ENCODE measurements at places on chromosomes 1 and 21.

DNA sequence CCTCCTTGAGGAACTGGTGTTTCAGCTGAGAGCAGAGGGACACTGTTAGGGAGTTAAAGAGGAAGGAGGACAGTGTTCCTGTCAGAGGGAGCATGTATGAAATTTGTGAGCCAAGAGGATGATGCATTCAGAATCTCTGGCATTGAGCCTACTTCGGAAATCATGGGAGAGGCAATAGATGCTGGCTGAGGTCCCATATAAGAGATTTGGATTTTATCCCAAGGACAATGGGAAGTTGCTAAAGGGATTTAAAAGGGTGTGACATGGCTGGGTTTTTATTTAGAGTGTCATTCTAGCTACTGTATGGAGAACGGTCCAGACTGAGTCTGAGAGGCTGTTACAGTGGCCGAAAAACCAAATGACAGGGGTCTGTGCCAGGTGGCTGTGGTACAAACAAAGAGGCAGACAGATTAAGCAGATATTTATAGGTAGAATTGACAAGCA is 403.2 kb upstream of the B3GALT2 start:
- no peak for DNase-seq

- DNase-seq = no peak
Observed at GRCh38 chr1:112143871-112144441, 154.5 kb upstream of the KCND3 start.

DNA sequence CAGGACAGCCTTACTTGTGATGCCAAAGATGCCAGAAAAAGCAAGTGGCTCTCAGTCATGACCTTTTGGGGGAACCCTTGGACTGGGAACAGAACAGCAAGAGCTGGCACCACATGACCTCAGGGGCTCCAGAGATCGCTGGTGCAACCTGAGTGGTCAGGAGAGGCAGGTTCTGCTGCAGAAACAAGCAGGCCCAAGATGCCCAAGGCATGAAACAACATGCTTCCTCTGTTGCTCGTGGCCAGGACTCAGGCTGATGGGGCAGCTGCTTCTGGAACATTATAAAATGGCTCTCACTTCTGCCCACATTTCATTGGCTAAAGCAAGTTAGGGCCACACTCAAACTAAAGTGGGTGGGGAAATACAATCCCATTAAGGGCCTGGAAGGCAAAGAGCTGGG is 17.7 kb upstream of the CLSTN1 start:
- no peak for DNase-seq

DNA sequence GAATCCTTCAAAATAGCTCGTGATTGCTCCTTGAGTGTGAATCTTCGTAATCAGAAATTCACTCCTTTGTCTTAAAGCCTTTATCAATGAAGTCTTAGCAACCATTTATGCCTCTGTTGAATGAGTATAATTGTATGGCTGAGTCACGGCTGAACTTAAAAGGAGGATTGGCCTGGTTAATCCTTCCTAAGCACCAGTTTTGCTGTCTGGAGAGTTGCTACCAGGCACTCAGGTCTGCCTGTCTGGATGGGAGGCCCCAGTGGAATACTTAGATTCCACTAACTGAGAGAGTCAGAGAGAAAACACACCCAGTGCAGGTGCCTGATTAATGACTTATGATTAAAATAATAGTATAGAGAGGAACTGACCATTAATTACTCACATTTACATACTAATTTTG is 7.6 kb upstream of the HHAT start:
- DNase-seq = no peak

DNA sequence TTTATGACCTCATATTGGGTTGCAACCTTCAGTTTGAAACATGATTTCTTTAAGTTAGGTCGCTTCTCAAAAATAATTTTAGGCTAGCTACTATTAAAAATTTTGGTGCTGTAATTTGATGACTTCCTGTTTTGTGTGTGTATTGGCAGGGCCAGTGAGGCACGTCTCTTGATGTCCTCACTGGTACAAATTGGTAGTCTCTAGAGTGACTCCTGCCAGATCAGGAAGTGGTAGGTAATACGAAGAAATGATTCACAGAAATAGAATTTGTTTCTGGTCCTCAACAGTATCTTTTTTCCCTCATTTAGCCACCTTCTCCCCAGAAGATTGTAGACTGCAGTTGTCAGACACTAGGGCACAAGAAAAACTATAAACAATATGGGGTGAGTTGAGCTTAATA is 120.9 kb upstream of the KIAA1614 start:
- DNase-seq = no peak

DNA sequence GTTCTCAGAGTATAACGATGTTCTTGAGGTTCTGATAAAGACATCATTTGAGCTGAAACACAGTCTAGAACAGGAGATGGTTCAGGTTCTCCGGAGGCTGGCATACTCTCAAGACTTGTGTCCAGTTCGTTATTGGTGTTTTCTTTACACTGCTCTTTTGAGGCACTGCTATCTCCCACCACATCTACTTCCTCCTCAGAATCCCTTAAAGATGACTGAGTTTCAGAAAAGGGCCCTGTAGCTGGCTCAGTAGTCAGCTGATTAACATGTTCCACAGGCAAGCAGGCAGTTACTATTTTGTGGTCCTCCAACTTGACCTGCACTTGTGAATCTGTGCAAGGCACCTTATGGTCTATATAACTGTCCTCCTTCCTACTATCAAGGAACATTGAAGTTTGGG is 50.2 kb downstream of the ZZZ3 start:
- no peak for DNase-seq

DNA sequence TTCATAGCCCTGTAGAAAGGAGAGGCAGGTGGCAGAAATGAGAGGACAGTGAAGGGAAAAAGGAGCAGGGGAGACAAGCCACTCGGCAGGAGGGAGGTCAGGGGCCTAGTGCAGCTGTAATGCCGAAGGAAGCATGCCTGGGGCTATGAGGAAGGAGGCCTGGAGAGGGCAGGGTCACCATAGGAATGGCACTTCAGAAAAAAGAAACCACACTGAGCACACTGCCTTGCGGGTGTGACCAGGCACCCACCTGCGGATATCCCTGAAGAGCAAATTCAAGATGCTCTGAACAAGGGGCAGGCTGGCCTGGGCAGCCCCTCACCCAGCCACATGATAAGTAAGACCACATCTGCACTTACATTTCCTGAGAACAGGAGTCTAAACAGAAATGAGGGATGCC is 104.7 kb downstream of the JAK1 start:
- no peak for DNase-seq

GRCh38 chr1:24856787-24857506 is 73.1 kb downstream of the RUNX3 start:
- DNase-seq = no peak

DNA sequence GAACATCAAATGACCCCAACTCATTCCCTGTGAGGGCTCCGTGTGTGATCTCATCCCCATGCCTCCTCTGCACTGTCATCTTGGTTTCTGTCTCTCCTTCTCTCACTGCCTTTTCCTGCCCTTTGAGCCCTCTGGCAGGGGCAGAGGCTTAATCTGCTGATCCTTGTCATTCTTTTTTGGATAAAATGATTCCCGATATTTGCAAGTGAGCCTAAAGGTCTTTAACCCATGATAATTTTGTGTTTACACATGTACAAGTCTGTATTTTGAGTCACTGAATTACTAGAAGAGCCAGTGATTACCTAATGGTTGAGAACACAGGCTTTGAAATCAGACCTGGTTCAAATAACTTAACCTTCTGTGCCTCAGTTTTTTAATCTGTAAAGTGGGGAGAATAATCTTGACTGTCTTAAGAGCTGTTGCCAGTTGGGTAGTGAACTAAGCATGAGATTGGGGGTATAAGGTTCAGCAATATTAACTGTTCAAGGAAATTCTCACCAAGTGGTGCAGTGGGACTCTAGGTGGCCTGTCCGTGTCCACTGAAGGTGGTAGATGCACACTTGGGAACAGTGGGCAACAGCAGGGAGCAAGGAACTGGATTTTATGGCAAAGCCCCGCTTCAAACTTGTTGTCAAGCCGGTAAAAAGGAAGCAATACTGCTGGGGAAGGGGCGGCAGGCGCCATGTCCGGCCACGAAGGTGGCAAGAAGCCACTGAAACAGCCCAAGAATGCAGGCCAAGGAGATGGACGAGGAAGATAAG is 1.6 kb downstream of the ECHDC2 start:
- no peak for DNase-seq

DNA sequence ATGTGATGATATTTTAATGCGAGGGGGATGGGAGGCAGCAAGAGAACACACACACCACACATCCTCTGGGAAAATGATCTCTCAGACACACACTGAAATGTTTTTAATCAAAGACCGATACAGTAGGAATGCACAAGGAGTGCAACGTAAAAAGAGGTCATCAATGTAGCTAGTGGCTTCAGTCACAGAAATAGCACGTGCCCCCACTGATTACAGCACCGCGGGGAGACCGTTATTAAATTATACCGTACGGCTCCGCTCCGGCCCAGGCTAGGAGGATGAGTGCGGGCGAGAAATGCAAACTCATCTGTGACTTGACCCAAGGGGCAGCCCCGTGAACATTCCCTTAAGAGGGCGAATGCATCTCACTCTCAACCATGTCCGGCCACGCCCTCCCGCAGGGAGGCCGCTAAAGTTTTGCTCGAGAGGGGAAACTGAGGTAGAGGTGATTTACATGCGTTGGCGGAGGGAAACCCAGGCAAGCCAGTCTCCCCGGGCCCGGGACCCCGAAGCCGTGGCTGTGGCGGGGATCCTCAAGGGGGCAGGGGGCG is 552 bp downstream of the UBR4 start:
- DNase-seq = peak; percentile 47

DNA sequence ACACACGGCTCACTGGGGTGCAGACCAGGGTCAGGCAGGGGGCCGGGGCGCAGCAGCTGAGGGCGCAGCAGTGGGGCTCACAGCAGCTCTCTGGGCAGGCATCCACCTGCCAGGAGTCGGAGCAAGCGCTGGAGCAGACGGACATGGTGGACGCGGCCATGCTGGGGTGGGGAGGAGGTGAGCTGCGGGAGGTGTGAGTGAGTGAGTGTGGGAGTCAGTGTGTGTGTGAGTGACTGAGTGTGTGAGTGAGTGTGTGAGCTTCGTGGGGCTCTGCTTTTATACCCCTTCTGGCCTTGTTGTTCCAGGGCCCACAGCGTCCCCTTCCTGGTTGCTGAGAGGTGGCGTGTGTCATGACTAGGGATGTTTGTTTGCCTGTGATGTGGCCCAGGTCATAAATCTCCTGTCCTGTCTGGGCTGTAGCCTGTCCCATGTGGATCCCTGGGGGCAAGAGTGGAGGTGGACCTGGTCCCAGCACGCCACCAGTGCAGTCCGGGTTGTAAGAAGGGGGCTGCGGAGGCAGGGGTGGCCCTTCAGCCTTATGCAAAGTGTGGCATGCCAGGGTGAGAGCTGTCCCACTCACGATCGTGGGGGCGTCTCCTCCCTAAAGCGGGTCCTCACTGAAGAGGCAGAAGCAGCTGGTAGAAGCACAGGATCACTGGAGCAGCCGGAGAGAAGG is at the start of gene KRTAP10-1:
Gene KRTAP10-1, minus strand, starts transcription at position 205 of the 676 bp plus-strand sequence. Its CDS starts 45 bp downstream, at position 160.
- DNase-seq = no peak

DNA sequence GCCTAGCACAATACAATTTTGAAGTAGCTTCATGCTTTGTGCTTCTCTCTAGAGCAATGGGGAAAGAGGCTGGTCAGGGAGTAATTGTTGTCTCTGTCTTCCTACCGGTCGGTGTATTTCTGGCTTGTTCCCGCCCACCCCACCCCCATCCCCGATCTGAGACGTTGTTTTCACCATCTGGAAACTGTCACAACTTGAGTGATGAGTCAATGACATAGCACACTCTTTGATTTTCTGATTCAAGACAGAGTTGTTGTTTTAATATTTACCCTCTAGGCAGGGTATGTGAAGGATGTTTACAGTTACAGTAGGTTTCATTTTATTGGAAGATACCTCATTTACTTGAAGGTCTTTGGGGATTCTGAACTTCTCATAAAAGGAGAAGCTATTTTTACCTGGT is 7.0 kb downstream of the IL12RB2 start:
- no peak for DNase-seq

DNA sequence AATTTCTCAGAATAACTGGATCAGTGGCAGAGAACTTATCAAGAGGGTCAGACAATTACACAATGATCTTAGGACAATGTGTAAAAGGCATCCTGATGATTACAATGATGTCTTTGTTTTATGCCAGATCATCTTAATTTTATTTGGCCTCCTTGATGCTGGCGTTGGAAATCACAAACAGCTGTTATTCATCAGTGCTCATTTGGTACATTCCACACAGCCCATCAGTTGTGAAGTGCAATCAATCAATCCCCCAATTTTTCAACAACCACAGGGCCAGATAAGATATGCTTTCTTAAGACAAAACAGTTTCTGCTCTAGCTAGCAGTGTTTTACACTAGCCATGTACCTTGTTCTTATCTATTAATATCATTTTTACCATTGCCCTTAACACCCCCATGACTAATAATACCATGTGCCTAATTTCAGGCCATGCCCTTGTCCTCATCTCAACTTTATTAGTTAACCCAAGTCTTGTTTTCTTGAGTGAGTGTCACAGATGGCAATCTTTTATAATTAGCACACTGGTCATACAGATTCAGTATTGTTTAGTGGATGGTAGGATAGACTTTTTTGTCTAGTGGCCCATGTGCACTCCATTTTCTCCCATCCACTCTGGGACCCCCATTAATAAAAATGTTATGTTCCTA is 40.8 kb upstream of the COL24A1 start:
- no peak for DNase-seq
